ENCODE measurements at places on chromosomes 6 and 20.

DNA sequence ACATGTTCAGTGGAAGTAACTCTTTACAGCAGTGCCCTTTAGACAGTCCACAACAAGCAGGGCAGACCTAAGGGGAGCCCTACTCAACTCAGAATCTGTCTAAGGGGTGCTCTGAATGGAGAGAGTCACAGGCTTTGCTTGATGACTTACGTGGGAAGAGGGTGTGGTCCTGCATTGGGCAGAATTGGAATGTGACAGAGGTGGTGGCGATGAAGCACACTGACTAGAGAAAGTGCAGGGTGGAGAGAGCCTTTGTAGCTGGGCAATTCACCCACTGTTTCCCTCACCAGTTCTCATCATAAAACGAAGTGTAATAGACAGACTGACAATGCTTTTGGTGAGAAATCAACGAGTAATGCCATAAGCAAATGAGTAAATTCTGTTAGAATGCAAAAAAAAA lies 11.2 kb downstream of the TP53INP2 start:
- DNase-seq = no peak

- peak; percentile 28 for DNase-seq
Measured at GRCh38 chr20:25470045-25470444, 62.6 kb downstream of the GINS1 start.

DNA sequence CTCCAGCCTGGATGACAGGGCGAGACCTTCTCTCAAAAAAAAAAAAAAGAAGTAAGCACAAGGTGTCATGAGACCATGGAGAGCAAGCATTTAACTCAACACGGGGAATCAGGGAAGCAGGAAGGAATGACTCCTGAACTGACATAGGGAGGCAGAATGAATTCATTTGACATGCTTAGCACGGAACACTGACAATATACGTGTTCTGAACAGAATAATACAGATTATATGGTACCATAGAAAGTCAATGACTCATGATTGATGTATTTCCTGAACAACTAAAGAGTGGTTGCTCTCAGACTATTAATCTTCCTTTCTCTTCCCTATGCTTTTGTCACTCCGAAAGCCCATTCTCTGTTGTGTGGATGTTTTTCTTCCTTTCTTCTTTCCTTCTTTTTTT lies 20.7 kb upstream of the ASIP start:
- no peak for DNase-seq

GRCh38 chr6:137657351-137657911 lies 163.2 kb upstream of the OLIG3 start:
- peak; percentile 38 for DNase-seq

GRCh38 chr6:63114610-63115211 lies 96.6 kb upstream of the FKBP1C start:
- DNase-seq = no peak

GRCh38 chr20:49112596-49113274 lies 66.6 kb downstream of the CSE1L start:
- no peak for DNase-seq

GRCh38 chr20:36275441-36276189 lies 30.5 kb upstream of the DLGAP4 start:
- DNase-seq = no peak

GRCh38 chr6:22668307-22668706 lies 98.9 kb downstream of the HDGFL1 start:
- no peak for DNase-seq

GRCh38 chr20:48597521-48598302 lies 230.1 kb downstream of the PREX1 start:
- no peak for DNase-seq
